ENCODE measurements at places on chromosomes 1 and 21.

- DNase-seq = no peak
Observed at GRCh38 chr1:38003261-38004250, 1.8 kb downstream of the FHL3 start.

DNA sequence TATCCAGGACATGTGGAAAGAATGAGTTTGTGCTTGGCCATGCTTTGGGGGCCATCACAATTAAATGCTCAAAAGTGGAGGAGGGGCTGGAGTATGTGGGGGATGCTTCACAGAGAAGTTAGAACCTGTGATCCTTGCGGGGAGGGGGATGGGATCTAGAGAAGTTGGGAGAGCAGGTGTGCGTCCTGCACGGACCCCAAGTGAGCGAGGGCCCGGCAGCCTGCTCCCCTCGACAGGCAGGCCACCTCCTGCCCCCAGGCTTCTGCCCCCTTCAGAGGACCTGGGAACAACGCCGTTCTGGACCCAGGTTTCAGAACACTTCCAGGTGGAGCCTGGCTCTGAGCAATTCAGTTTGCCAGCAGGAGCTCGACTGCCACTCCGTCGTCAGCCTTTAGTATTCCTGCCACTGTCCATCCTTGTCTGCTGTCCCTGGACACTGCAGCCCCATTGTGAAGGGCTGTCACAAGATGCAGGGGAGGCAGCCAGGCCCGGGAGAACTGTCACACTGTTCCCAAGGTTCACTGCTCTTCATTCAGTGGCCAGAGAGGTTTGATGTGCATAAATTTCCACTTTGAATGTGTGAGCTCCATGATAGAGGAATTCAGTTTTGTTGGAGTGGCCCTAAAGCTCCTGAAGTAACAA, 112.2 kb downstream of the DHRS3 start:
- no peak for DNase-seq

- no peak for DNase-seq
Observed at GRCh38 chr1:3082051-3082450, 13.0 kb downstream of the PRDM16 start.

GRCh38 chr1:74517599-74518051, 5.2 kb upstream of the LRRC53 start:
- DNase-seq = no peak

GRCh38 chr1:38082769-38083263, 36.2 kb upstream of the POU3F1 start:
- DNase-seq = no peak

Measured in GM04504 (cell line).